Activated CD8-positive, alpha-beta memory T cell treated with anti-CD3 and anti-CD28 coated beads, Interleukin-2, amount 10 ng/mL, durations not matched to agents 7 days and 5 days (primary cell): ENCODE measurements at places on chromosomes 3 and 15. TPM values are rescaled to one million over a fixed set of nuclear protein-coding genes. Genes with fewer than 3 reads are reported as not detected.
A peak's percentile ranks its signal among the peaks of the same experiment; 100 is the strongest.

DNA sequence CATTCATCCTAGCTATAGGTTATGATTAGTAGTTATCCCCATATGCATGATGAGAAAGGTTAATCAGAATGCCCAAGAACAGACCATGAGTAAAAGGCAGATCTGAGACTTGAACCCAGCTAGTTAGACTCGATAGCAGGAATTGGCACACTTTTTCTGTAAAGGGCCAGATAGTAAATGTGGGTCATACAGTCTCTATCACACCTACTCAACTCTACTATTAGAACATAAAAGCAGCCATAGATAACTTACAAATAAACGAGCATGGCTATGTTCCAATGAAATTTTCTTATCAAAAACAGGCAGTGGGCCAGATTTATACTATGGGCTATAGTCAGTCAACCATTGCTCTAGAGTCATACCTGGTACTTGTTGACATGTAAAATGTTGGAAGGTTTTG lies 24.6 kb downstream of the POLG start:
- H3K4me3 ChIP-seq, result no peak overlapping the region
- DNase-seq, result no peak
- H3K36me3 ChIP-seq, result peaks cover 74% of the 10 kb centered on the region
- H3K27ac ChIP-seq, result no peak overlapping the region
- H3K4me1 ChIP-seq, result peaks cover 10% of the 10 kb centered on the region
- no peaks in the 10 kb centered on the region for H3K27me3 ChIP-seq

The PLA1A gene
- 0.68 TPM for total RNA-seq

- H3K4me1 ChIP-seq, result peaks cover 37% of the 10 kb centered on the region
- no peaks in the 10 kb centered on the region for H3K27me3 ChIP-seq
- H3K4me3 ChIP-seq, result no peak overlapping the region
- peaks cover 39% of the 10 kb centered on the region for H3K36me3 ChIP-seq
- H3K27ac ChIP-seq, result no peak overlapping the region
These were observed 33.2 kb downstream of the PAK2 start for GRCh38 chr3:196772897-196773296.

- H3K4me3 ChIP-seq, result peak overlapping the region; percentile 29
- no peak for DNase-seq
- H3K27me3 ChIP-seq, result no peaks in the 10 kb centered on the region
- H3K27ac ChIP-seq, result peak overlapping the region; percentile 63
- peaks cover 39% of the 10 kb centered on the region for H3K4me1 ChIP-seq
These were observed 9.8 kb downstream of the SLC24A1 start for GRCh38 chr15:65631503-65631902.

GRCh38 chr3:94307588-94307987 lies 244.7 kb downstream of the NSUN3 start:
- H3K4me3 ChIP-seq, result no peak overlapping the region
- no peaks in the 10 kb centered on the region for H3K36me3 ChIP-seq
- no peaks in the 10 kb centered on the region for H3K4me1 ChIP-seq
- no peak for DNase-seq

DNA sequence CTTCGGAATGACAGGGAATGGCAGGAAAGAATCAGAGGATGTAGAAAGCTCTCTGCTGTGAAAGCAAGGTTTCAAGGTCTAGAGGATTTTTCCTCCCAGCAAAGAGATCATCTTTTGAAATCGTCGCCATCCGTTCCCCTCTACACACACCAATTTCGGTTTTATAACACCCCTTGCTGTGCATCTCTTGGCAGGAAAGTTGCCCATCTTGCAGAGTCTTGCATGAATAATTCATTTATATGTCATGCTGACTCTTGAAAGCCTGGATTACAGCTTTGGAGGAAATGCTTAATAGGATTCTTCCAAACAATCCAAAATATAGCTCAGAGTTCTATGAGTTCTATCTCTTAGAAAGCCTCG lies 262.7 kb downstream of the CHL1 start:
- H3K4me1 ChIP-seq, result no peaks in the 10 kb centered on the region
- no peaks in the 10 kb centered on the region for H3K36me3 ChIP-seq
- DNase-seq, result no peak
- H3K27ac ChIP-seq, result no peak overlapping the region

The AMT gene
- total RNA-seq, result 3.2 TPM

GRCh38 chr3:100963041-100963440 lies 30.2 kb downstream of the ABI3BP start:
- H3K4me1 ChIP-seq, result no peaks in the 10 kb centered on the region
- H3K27me3 ChIP-seq, result no peaks in the 10 kb centered on the region
- no peak for DNase-seq
- no peak overlapping the region for H3K27ac ChIP-seq
- H3K36me3 ChIP-seq, result peaks cover 1% of the 10 kb centered on the region
